Progenitor cell of endocrine pancreas (in vitro differentiated cells): ENCODE measurements at places on chromosomes 7 and 10.

GRCh38 chr10:132296666-132297443 lies 10.9 kb downstream of the STK32C start:
- DNase-seq, result no peak
- peaks cover 1% of the 10 kb centered on the region for H3K4me1 ChIP-seq

DNA sequence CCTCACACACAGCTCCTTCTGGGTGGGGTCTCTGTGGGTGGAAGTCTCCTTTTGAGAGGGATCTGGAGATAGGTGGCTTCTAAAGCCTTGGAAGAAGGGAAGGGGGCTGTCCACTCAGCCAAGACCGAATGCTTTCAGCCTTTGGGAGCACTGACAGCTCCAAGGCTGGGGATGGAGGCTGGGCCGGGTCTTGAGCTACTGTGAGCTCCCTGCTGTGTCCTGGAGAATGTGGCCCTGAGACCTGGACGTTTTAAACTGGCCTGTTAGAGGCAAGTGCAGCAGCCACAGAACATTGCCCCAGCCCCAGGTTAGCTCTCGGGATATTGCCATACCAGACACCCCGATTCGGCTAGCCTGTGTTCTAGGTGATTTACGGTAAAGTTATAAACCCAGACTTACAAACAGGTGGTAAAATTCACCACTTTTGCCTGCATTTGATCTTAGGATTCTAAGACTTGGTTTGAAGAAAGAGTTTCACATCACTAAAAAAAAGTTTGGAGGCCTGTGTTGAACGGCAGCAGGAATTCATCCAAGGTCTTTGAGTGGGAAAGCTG lies 548.5 kb upstream of the FOXK1 start:
- H3K36me3 ChIP-seq, result peaks cover 10% of the 10 kb centered on the region
- no peak overlapping the region for H3K27ac ChIP-seq
- peaks cover 3% of the 10 kb centered on the region for H3K4me1 ChIP-seq

GRCh38 chr10:110744782-110745181 lies 100.6 kb downstream of the RBM20 start:
- no peak overlapping the region for H3K27ac ChIP-seq
- peaks cover 2% of the 10 kb centered on the region for H3K36me3 ChIP-seq

DNA sequence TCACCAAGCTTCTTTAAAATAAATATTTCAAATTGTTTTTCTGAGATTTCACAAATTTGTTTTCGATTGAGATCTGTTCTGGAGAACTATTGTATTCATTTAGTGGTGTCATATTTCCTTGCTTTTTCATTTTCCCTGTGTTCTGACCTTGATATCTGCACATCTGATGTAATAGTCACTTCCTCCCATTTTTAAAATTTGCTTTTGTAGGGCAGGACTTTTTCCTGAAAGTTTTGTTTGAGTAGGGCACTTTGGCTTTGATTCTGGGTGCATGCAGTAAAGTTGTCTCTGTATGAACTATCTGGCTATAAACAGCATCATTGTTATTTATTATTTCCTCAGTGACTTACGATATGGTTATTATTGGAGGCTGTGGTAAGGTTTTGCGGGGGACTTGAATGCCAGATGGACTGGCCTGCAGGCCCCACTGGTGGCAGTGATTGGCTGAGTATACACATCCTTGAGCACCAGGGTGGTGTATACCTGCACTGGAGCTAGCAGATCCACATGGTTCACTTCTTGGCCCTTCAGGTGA lies 83.6 kb downstream of the CSTF2T start:
- no peak for DNase-seq
- no peak overlapping the region for H3K4me3 ChIP-seq
- H3K4me1 ChIP-seq, result no peaks in the 10 kb centered on the region
- H3K27me3 ChIP-seq, result no peaks in the 10 kb centered on the region

- DNase-seq, result no peak
- no peak overlapping the region for H3K4me3 ChIP-seq
- no peaks in the 10 kb centered on the region for H3K27me3 ChIP-seq
Measured at GRCh38 chr10:58178811-58179210, 88.9 kb downstream of the IPMK start.

DNA sequence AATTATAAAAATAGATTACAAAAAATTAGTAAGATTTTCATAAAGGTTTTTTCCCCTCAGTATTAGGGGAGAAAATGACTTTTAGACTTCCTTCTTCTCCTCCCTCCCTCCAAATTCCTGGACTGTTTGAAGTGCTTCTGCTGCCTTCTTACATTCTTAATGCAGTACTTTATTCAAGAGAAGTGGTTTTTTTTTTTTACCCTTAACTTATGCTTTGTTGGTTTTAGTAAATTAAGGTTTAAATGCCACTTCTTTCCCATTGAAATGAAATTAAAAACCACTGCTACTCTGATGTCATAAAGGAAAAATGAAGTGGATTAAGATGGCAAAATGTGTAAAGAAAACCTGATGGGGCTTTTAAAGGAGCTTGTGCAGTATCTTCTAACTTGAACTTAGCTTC lies 140.7 kb downstream of the VTI1A start:
- no peak overlapping the region for H3K4me3 ChIP-seq
- H3K36me3 ChIP-seq, result peaks cover 6% of the 10 kb centered on the region
- no peak overlapping the region for H3K27ac ChIP-seq
- no peak for DNase-seq
- peaks cover 19% of the 10 kb centered on the region for H3K4me1 ChIP-seq

GRCh38 chr7:76330261-76330660 lies 27.8 kb downstream of the HSPB1 start:
- peak overlapping the region; percentile 43 for H3K27ac ChIP-seq
- DNase-seq, result no peak
- H3K27me3 ChIP-seq, result no peaks in the 10 kb centered on the region
- peaks cover 22% of the 10 kb centered on the region for H3K36me3 ChIP-seq
- H3K4me1 ChIP-seq, result peaks cover 9% of the 10 kb centered on the region
